ENCODE measurements at places on chromosomes 6 and 20.

DNA sequence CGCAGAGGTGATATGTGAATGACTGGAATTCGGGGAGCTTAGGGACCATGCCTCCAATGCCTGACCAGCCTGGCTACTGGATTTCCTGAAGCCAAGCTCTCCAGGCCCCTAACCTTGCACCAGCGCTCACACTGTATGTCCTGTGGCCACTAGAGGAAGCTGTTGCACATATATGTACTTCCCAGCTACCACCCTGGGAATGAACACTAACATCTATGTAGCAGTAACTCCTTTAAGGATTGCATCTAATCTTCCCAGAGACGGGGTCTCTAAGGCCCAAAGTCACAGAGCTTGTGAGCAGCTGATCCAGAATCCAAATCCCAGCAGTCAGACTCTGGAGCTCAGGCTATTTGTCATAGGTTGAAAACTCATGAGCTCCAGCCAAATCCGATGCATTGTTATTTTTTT, 20.4 kb upstream of the BPIFB1 start:
- DNase-seq = peak; percentile 46

GRCh38 chr20:21301940-21302663, 1.0 kb upstream of the XRN2 start:
- no peak for DNase-seq

- DNase-seq = no peak
These were observed 27.3 kb downstream of the RAMACL start for GRCh38 chr6:166559211-166559610.

- DNase-seq = no peak
These were observed 436.7 kb downstream of the RNF144B start for GRCh38 chr6:18823782-18824386.

GRCh38 chr6:154157082-154157481, 118.0 kb downstream of the OPRM1 start:
- no peak for DNase-seq

DNA sequence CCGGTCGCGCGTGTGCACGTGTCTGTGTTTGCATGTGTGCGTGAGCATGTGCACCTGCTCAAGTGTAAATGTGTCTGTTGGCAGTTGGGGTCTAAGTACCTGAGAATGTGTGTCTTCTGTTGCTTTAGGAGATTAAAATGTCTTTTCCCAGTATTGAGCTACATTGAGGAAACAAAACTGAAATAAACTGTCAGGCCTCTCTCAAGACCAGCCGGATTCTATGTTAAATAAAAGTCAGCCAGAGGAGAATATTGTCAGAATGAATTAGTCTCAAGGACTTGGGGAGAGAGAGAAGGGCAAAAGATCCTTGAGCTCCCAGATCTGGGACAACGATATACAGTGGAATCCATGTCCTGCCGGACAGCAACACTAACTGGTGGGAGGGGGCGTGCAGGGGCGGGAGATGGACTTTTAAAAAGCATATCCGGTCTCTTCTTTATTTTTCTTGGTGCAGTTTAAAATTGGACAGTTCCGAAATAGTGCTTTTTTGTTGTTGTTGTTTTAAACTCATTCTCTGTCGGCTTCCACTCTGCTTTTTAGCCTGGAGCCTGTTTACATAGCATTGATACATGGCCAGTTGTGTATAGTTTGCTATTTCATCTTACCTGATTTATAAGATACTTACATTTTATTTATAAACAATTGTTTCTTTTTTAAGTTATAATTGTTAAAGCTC, 3.3 kb upstream of the TBX18 start:
- no peak for DNase-seq

DNA sequence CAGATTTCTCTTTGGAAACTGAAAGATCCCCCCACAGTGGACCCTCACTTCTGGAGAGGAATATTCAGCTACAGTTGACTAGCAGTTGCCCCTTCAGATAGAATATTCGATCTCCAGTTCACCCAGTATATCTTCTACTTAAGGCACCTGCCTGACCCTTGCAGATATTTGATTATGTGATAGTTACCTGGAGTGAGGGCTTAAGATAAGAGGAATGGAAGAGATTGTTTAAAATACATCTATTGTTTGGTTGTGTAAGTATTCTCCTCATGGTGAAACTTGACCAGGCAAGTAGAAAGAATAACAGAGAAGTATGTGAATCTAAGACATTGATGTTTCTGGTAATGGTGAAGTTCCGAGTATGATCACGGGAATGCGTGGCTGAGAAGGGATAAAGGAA, 1.6 kb upstream of the ZCCHC3 start:
- no peak for DNase-seq

DNA sequence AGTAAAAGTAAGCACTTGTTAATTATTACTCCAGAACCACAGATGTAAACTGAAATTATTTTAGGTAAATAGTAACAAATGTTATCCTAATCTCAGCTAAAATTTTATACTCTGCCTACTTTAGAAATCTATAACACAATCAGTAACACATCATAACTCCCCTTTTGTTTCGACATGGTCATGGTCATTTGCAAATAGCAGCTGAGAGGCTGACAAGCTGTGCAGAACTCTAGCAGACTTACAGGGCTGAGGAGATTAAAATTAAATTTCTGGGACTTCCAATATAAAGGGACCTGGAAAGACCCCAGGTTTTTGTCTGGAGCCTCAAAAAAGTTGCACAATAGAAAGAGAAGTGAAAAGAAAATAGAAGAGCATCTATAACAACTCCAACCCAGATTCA, 88.8 kb downstream of the PRL start:
- no peak for DNase-seq

GRCh38 chr6:117304446-117304845, 39.1 kb downstream of the VGLL2 start:
- no peak for DNase-seq

- no peak for DNase-seq
These were observed 404.4 kb downstream of the GJA1 start for GRCh38 chr6:121839896-121840295.

DNA sequence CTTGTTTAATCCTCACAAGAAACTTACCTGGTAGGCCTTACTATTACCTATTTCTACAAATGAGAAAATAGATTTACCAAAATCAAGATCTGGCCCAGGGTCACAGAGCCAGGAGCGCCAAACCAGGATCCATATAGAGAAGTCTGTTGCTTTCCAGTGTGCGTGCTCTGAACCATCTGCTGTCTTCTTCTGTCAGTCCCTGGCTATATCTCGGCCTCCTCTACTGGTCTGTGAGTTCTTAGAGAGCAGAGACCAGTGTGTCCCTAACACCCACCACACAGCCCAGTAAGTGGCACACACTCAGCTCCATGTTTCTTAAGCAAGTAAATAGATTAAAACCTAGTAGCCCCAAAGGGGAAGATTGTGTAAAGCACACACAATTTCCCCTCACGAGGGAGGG, 18.9 kb upstream of the ENPP5 start:
- DNase-seq = no peak

- DNase-seq = no peak
These were observed 71.3 kb upstream of the EYA2 start for GRCh38 chr20:46823271-46823751.

DNA sequence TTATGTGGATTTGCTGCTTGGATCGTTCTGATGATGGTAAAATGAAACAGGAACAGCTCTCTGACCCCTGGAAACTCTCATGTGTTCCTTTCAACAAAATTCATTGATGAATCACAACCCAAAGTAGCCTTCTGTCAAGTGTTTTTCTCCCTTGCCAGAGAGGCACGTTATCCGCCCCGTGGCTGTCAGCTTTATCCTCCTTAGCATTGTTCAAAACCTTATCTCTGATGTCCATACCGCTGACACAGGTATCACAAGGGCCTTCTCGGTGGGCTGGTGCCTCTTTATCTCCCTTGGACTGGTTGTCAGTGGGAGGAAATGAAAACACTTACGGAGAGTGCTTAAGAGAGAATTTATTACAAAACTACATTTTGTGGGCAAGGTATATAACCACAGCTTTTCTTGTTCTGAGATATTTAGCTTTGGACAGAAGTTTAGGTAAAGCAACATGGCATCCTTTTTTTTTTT, 84.9 kb downstream of the TIAM2 start:
- DNase-seq = no peak

All from renal cortex interstitium (tissue), 15 donors.